ENCODE measurements at places on chromosomes 1 and 21. TPM values are rescaled to one million over a fixed set of nuclear protein-coding genes. Genes with fewer than 3 reads are reported as not detected.
A peak's percentile ranks its signal among the peaks of the same experiment; 100 is the strongest.

DLGAP3 gene
- polyA plus RNA-seq: 2.0 TPM

CD5L gene
- polyA plus RNA-seq: not detected

DNA sequence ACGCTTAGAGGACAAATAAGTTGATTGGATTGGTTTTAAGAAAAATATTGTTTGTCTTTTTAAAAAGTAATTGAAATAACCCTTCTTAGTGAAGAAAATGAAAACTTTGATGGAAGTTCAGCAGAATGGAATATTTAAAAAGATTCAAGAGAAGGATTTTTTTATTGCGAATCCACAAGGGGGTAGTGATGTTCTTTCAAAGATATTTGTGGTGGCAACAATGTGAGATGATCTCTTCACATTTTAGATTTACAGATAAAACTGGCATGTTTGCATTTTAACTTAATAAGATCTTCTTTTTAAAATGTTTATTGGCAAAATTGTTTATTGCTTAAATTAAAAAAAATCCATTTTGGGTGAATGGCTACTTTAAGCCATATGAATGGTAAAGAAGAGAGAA lies 8.9 kb downstream of the CAMTA1 start:
- peak; percentile 43 for DNase-seq

DNA sequence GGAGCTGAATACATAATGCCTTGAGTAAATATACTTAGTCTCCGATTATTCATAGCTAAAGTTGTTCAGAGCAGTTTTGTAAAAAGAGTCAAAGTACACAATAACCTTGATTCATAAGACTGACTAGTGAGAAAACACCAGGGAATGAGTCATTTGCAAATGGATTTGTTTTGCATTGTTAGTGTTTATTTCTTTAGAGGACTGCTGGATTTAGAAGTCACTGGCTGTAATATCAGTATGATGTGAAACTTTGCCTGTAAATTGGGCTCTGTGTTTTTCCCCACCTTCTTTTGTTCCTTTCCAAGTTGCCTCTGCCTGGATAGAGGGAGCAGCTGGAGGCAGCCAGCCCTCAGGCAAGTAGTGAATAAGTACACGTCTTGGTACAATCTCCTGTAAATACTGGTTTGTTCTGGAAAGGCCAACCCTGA lies 474.7 kb downstream of the NUF2 start:
- no peak for DNase-seq

GRCh38 chr1:185074307-185074706 lies 28.9 kb downstream of the RNF2 start:
- DNase-seq: no peak

DNA sequence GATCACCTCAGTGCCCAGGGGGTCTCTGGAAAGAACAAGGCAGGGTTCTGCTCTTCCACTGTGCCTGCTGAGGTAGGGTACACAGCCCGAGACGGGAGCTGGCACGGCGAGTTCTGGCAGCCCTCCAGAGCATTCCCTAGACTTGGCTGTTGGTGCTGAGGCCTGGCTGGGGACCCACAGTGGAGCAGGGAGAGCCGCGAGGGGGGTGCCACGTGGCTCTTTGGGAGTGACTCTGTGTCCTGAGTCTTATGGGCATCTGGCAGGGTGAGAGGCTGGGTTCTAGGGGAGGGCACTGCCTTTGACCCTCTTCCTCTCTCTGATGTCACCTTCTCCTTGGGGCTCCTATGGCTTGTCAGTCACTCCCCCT lies 336.4 kb downstream of the CAMTA1 start:
- no peak for DNase-seq

GRCh38 chr1:53643881-53644390 lies 95.0 kb downstream of the GLIS1 start:
- DNase-seq: no peak

- no peak for DNase-seq
Measured at GRCh38 chr1:101965341-101965740, 31.4 kb downstream of the OLFM3 start.

RPE65 gene
- polyA plus RNA-seq: not detected

Measured in B cell (primary cell).